Right lobe of liver (tissue), 6 donors: ENCODE measurements at places on chromosomes 13 and 19. TPM values are rescaled to one million over a fixed set of nuclear protein-coding genes. Genes with fewer than 3 reads are reported as not detected.

Gene OVOL3
- total RNA-seq, result not detected

DNA sequence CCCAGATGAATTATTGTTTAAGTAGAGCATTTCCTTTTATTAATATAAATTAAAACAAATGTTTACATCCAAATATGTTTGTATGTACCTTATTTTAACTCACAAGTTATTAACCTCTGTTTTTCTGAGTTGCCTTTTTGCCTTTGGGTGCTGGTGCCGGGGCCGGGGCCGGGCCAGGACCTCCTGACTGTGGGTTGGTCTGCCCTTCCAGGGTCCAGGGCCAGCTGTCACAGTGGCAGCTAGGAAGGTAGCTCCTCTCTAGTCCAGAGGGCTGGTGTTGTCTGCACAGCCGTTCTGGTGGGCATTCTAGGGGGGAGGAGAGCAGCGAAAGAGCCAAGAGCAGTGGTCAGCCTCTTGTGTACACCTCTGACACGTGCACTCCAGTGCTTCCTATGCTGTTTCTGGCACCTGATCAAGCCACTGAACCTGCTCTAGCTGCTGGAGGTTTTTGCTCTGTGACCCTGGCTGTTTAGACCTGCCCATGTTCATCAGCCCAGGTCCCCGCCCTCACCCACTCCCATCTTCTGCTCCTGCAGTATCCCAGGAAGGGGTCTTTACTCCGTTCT is 2.0 kb upstream of the UBA2 start:
- no peaks in the 10 kb centered on the region for H3K36me3 ChIP-seq
- no peaks in the 10 kb centered on the region for H3K27me3 ChIP-seq

Gene C5AR1
- 7.4 TPM for total RNA-seq

DNA sequence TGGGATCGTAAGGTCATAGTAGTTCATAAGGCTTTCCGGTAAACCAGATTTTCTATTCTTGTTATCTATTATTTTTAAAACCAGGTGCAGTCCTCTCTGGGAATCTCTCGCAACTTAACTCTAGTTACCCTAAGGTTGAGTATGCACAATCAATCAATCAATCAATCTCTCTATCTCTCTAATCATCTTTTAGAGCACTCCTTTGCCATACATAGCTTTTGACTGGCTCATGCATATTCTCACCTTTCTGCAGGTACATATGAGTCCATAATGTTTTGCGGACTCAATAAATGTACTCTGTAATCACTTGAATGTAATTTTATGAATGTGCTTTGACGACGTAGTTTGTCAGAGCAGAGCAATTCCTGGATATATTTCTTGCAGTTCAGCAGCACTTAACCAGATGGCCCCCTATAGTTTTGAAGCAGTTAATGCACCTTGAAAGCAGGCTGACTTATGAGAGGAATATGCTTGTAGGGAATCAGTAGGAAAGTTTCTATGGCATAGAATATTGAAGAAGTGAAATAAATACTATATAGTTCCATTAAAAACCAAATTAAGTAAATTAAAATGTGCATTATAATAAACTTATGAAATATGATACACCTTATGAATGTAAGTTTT is 524.7 kb downstream of the GPC5 start:
- H3K4me1 ChIP-seq, result no peaks in the 10 kb centered on the region
- no peaks in the 10 kb centered on the region for H3K27me3 ChIP-seq
- no peak for DNase-seq
- no peak overlapping the region for H3K4me3 ChIP-seq
- no peak overlapping the region for H3K27ac ChIP-seq
- H3K36me3 ChIP-seq, result no peaks in the 10 kb centered on the region

GRCh38 chr13:110125157-110125556 is 181.8 kb downstream of the COL4A1 start:
- H3K4me3 ChIP-seq, result no peak overlapping the region
- no peaks in the 10 kb centered on the region for H3K4me1 ChIP-seq
- no peak for DNase-seq
- no peaks in the 10 kb centered on the region for H3K27me3 ChIP-seq
- H3K36me3 ChIP-seq, result no peaks in the 10 kb centered on the region
- H3K27ac ChIP-seq, result no peak overlapping the region

DNA sequence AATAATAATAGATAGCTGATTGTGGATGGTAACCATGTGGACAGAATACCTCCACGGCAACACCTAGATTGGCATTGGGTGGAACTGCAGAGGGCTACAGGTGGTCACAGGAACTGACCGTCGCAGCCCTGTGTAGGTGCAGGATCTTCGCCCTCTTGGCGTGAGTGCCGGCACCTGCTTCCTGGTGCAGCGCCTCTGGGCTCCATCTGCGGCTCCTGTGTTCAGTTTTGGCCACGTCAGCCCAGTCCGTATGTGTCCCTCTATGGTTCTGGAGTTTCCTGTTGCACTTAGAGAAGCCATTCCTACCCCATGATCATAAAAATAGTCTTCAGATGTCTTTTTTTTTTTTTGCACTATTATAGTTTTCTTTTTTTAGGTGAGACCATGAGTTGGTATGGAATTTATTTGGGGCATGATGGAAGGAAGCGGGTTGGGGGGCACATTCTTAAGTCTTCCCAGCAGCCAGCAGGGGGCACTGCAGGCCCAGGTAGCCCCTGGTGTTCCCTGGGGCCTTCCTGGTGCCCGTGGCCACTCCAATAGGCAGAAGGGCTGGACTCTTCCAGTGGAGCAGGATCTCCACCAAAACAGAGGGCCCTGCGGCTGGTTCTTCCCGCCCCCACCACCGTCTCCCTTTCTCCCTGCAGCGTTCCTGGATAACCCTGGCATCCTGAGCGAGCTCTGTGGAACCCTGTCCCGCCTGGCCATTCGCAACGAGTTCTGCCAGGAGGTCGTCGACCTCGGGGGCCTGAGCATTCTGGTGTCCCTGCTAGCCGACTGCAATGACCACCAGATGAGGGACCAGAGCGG is 10.1 kb upstream of the SLC25A42 start:
- peaks cover 15% of the 10 kb centered on the region for H3K4me1 ChIP-seq
- peak overlapping the region; percentile 81 for H3K27ac ChIP-seq

DNA sequence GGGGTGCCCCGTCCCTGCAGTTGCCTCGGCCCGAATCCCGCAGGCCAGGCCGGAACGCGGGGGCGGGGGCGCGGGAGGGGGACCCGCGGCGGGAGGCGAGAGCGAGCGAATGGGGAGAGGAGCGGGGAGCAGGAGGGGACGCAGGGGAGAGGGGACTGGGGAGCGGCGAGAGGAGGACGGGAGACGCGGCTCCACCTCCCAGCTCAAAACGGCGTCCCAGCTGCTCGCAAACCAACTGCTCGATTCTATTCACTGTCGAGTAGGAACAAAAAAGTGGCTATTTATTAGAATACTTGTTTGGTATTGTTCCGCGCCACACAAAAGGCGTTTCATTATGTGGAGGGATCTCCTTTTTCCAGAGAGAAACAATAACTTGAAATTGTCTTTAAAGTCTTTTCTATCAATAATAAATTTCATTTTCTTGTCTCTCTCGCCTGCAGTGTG is 10.6 kb upstream of the SOX1 start:
- H3K36me3 ChIP-seq, result no peaks in the 10 kb centered on the region
- no peak for DNase-seq
- peaks cover 14% of the 10 kb centered on the region for H3K27me3 ChIP-seq
- no peaks in the 10 kb centered on the region for H3K4me1 ChIP-seq

Gene GRIN3B
- total RNA-seq, result not detected

DNA sequence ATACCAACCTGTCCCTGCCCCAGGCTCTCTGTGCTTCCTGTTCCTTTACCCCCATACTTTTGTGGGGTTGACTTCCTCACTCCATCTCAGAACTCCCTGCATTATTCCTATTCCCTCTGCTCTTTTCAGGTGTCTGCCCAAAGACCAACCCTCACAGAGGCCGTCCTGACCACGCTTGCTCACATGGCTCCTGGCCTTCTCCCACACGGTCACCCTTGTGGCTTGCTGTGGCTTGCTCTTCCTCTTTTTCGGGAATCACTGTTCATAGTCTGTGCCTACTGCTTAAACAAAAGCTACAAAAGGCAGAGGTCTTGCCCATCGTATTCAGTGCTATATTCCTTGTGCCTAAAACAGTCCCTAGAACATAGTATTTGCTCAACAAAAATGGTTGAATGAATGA is 25.2 kb upstream of the ARGLU1 start:
- no peaks in the 10 kb centered on the region for H3K27me3 ChIP-seq
- no peak overlapping the region for H3K4me3 ChIP-seq
- DNase-seq, result no peak
- H3K27ac ChIP-seq, result no peak overlapping the region
- no peaks in the 10 kb centered on the region for H3K4me1 ChIP-seq

GRCh38 chr13:23430664-23431063 is 2.8 kb downstream of the SACS start:
- H3K27me3 ChIP-seq, result no peaks in the 10 kb centered on the region
- H3K27ac ChIP-seq, result no peak overlapping the region
- H3K4me3 ChIP-seq, result no peak overlapping the region
- no peaks in the 10 kb centered on the region for H3K36me3 ChIP-seq
- DNase-seq, result no peak
- H3K4me1 ChIP-seq, result no peaks in the 10 kb centered on the region

- no peak for DNase-seq
- no peak overlapping the region for H3K4me3 ChIP-seq
- peaks cover 17% of the 10 kb centered on the region for H3K36me3 ChIP-seq
- no peaks in the 10 kb centered on the region for H3K27me3 ChIP-seq
- no peaks in the 10 kb centered on the region for H3K4me1 ChIP-seq
These were observed 25.4 kb downstream of the ALG5 start for GRCh38 chr13:36973621-36974295.

DNA sequence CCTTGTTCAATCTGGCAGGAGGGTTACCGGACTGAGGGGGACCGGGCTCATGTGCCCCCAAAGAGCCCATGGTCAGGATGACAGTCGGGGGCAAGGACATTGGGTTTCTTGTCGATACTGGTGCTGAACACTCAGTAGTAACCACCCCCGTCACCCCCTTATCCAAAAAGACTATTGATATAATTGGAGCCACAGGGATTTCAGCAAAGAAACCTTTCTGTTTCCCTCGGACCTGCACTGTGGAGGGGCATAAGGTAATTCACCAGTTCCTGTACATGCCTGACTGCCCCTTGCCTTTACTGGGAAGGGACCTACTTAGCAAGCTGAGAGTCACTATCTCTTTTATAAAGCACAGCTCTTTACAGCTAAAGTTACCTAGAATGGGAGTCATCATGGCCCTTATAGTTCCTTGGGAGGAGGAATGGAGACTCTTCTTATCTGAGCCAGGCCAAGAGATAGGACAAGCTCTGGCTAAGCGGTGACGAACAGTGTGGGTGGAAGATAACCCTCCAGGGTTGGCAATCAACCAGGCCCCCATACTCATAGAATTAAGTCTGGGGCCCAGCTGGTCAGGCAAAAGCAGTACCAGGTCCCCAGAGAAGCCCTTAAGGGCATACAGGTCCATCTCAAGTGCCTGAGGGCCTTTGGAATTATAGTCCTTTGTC is 603.7 kb downstream of the UQCRFS1 start:
- H3K36me3 ChIP-seq, result no peaks in the 10 kb centered on the region
- H3K27ac ChIP-seq, result no peak overlapping the region
- no peak for DNase-seq
- no peaks in the 10 kb centered on the region for H3K4me1 ChIP-seq
- H3K4me3 ChIP-seq, result no peak overlapping the region

Gene USHBP1
- 1.4 TPM for total RNA-seq

GRCh38 chr19:19591133-19591825 is 27.2 kb downstream of the PBX4 start:
- H3K4me3 ChIP-seq, result no peak overlapping the region
- no peaks in the 10 kb centered on the region for H3K4me1 ChIP-seq
- DNase-seq, result no peak
- H3K27me3 ChIP-seq, result no peaks in the 10 kb centered on the region

- DNase-seq, result no peak
- no peaks in the 10 kb centered on the region for H3K4me1 ChIP-seq
- H3K36me3 ChIP-seq, result no peaks in the 10 kb centered on the region
- no peak overlapping the region for H3K27ac ChIP-seq
- H3K4me3 ChIP-seq, result no peak overlapping the region
- H3K27me3 ChIP-seq, result no peaks in the 10 kb centered on the region
These were observed 82.8 kb upstream of the KLHL1 start for GRCh38 chr13:70191034-70191433.

GRCh38 chr19:35348911-35349611 is 1.4 kb downstream of the FFAR1 start:
- DNase-seq, result peak; percentile 40
- H3K4me3 ChIP-seq, result no peak overlapping the region
- H3K27me3 ChIP-seq, result no peaks in the 10 kb centered on the region
- H3K36me3 ChIP-seq, result no peaks in the 10 kb centered on the region
- no peaks in the 10 kb centered on the region for H3K4me1 ChIP-seq
